Left ventricle myocardium inferior (tissue), 1 donor: ENCODE measurements at places on chromosomes 3 and 15.

DNA sequence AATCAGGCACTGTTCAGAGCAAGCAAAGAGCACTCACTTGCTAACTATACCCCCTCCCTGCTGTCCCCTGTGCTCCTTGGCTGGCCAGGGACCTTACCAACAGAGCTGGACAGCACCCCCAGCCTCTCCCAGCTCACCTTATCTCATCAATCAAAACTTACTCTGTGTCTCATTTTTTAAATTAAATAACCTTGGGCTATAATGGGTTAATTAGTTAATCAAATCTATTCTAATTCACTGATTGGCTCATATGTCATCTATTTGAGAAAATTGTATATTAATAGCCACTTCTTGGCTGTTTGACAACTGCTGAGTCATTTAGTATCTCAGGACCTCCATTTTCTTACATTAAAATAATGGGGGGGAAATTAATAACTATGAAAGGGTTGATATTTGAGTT is 22.9 kb downstream of the IL5RA start:
- DNase-seq: no peak
- no peaks in the 10 kb centered on the region for H3K36me3 ChIP-seq
- H3K27ac ChIP-seq: no peak overlapping the region
- no peak overlapping the region for H3K4me3 ChIP-seq

- H3K4me1 ChIP-seq: no peaks in the 10 kb centered on the region
- H3K27me3 ChIP-seq: no peaks in the 10 kb centered on the region
- H3K4me3 ChIP-seq: no peak overlapping the region
- no peak for DNase-seq
- H3K27ac ChIP-seq: no peak overlapping the region
Observed at GRCh38 chr3:43523454-43524053, 98.3 kb downstream of the ANO10 start.

DNA sequence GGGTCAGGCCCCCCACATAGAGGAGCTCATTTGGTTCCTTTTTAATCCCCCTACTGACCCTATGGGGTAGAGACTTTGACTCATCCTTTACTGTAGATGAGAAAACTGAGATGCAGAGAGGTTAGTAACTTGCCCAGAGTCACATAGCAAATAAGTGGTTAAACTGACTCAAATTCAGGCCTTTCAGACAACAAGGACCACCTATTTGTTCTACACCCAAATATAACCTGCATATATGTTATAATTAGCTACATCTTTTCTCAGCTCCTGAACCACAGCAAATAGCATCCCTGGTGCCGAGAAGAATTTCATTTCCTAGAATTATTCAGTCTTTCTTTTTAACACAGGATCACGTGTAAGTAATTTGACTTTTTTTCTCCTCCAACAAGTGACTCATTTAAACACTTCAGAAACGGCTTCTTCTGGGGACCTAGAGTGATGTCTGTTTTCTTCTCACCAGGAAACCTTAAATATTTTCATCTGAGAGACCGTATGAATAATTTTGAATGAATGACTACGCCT is 57.4 kb downstream of the MGLL start:
- peak overlapping the region; percentile 79 for H3K27ac ChIP-seq
- no peaks in the 10 kb centered on the region for H3K27me3 ChIP-seq
- no peak overlapping the region for H3K4me3 ChIP-seq
- peaks cover 93% of the 10 kb centered on the region for H3K4me1 ChIP-seq
- H3K36me3 ChIP-seq: peaks cover 5% of the 10 kb centered on the region

- no peaks in the 10 kb centered on the region for H3K27me3 ChIP-seq
- no peak overlapping the region for H3K27ac ChIP-seq
- no peaks in the 10 kb centered on the region for H3K36me3 ChIP-seq
- no peak overlapping the region for H3K4me3 ChIP-seq
Observed at GRCh38 chr15:59444081-59444835, 6.3 kb downstream of the FAM81A start.

DNA sequence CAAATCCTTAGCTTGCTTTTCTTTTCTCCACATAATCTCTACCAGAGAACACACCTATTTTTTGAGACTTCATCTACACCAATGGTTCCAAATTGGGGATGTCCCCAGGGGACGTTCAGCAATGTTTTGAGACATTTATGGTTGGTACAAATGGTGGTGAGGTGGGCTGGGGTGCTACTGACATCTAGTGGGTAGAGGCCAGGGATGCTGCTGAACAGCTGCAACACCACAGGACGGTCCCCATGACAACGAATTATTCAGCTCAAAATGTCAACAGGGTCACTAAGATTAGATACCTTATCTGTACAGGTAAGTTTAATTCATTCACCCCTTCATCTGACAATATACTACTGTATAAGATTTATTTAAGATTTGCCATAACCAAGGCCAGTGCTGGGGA is 14.4 kb downstream of the GK5 start:
- no peaks in the 10 kb centered on the region for H3K27me3 ChIP-seq
- no peak overlapping the region for H3K4me3 ChIP-seq
- DNase-seq: no peak
- H3K4me1 ChIP-seq: peaks cover 22% of the 10 kb centered on the region
- peaks cover 32% of the 10 kb centered on the region for H3K36me3 ChIP-seq

DNA sequence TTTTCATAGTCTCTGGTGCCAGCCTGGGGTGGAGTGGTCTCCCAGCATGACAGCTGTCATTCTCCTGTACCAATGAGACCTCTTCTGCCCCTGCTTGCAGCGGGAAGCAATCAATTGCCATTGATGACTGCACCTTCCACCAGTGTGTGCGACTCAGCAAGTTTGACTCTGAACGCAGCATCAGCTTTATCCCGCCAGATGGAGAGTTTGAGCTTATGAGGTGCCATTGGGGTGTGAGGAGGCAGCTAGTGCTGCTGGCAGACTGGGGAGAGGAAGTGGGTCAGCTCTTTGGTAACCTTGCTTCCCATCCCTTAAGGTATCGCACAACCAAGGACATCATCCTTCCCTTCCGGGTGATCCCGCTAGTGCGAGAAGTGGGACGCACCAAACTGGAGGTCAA is 4.4 kb upstream of the ABCF3 start:
- no peak for DNase-seq
- H3K36me3 ChIP-seq: peaks cover 75% of the 10 kb centered on the region
- no peaks in the 10 kb centered on the region for H3K27me3 ChIP-seq
- H3K27ac ChIP-seq: no peak overlapping the region

GRCh38 chr3:129023909-129024308 is 22.8 kb downstream of the EFCC1 start:
- DNase-seq: no peak
- H3K27me3 ChIP-seq: no peaks in the 10 kb centered on the region
- no peaks in the 10 kb centered on the region for H3K36me3 ChIP-seq

DNA sequence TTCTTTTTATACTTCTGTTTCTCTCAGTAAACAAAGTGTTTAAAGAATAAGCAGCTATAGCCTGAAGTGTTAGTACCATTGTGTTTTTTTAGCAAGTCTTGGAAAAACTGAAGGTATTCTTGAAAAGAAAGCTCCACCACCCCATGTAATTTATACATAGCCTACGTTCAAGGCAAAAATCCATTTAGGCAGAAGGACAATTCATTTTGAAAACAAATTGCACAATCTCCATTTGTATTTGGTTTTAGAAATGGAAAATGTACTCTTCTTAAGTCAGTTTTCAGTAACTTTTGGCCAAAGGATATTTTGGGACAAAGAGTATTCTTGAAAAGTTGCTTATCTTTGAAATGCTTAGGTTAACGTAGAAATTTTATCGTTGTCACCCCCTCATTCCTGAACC is 34.5 kb downstream of the PTPRG start:
- peaks cover 83% of the 10 kb centered on the region for H3K4me1 ChIP-seq
- H3K36me3 ChIP-seq: no peaks in the 10 kb centered on the region
- DNase-seq: no peak
- peak overlapping the region; percentile 64 for H3K27ac ChIP-seq

DNA sequence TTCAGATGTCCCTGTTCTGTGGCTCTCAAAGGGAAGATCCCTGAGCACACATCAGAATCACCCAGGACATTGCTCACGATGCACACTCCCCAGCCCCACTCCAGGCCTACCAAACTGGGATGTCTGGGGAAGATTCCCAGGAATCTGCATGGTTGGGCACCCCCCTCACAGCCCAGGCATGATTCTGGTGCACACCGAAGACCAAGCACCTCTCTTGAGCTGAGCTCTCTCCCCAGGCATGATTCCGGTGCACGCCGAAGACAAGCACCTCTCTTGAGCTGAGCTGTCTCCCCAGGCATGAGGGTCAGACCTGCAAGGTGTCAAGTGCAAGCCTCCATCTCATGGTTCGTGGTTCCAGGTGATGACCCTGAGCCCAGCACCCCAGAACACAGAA is 112.2 kb upstream of the MEF2A start:
- H3K4me3 ChIP-seq: peak overlapping the region; percentile 34
- peaks cover 81% of the 10 kb centered on the region for H3K4me1 ChIP-seq

GRCh38 chr3:185606196-185606595 is 20.1 kb downstream of the SENP2 start:
- H3K27ac ChIP-seq: no peak overlapping the region
- no peaks in the 10 kb centered on the region for H3K27me3 ChIP-seq
- peaks cover 94% of the 10 kb centered on the region for H3K36me3 ChIP-seq
- no peaks in the 10 kb centered on the region for H3K4me1 ChIP-seq
- DNase-seq: no peak
- H3K4me3 ChIP-seq: no peak overlapping the region

GRCh38 chr3:108093021-108093420 is 2.2 kb upstream of the CD47 start:
- peaks cover 35% of the 10 kb centered on the region for H3K4me1 ChIP-seq
- H3K4me3 ChIP-seq: no peak overlapping the region
- no peaks in the 10 kb centered on the region for H3K36me3 ChIP-seq
- H3K27ac ChIP-seq: no peak overlapping the region

DNA sequence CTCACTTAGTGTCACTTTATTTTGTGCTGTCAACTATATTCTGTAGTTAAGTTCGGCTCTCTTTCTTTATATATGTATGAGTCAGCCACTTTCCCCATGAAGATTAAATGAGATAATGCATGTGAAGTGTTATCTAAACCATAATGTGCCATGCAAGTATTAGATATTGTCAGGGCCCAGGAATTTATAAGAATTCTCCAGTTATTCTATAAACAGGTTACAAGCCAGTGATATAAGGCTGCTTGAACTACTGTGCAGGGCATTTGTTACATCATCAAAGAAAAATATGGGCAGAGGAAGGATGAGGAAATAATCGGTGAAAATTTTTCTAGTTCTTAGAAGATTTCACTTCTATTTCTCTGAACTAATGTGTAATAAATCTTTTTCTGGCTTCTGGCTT is 1049.0 kb upstream of the NR2F2 start:
- H3K36me3 ChIP-seq: no peaks in the 10 kb centered on the region
- peak overlapping the region; percentile 24 for H3K27ac ChIP-seq
- H3K4me3 ChIP-seq: no peak overlapping the region
- H3K27me3 ChIP-seq: no peaks in the 10 kb centered on the region
- DNase-seq: no peak
- H3K4me1 ChIP-seq: peaks cover 3% of the 10 kb centered on the region

- DNase-seq: no peak
- H3K27ac ChIP-seq: no peak overlapping the region
- no peaks in the 10 kb centered on the region for H3K27me3 ChIP-seq
- H3K36me3 ChIP-seq: no peaks in the 10 kb centered on the region
- H3K4me1 ChIP-seq: no peaks in the 10 kb centered on the region
Observed at GRCh38 chr3:59163953-59164352, 114.1 kb upstream of the CFAP20DC start.

- no peak overlapping the region for H3K4me3 ChIP-seq
- H3K27me3 ChIP-seq: no peaks in the 10 kb centered on the region
- H3K36me3 ChIP-seq: no peaks in the 10 kb centered on the region
- DNase-seq: no peak
Observed at GRCh38 chr3:120113128-120114116, 19.2 kb upstream of the GSK3B start.

DNA sequence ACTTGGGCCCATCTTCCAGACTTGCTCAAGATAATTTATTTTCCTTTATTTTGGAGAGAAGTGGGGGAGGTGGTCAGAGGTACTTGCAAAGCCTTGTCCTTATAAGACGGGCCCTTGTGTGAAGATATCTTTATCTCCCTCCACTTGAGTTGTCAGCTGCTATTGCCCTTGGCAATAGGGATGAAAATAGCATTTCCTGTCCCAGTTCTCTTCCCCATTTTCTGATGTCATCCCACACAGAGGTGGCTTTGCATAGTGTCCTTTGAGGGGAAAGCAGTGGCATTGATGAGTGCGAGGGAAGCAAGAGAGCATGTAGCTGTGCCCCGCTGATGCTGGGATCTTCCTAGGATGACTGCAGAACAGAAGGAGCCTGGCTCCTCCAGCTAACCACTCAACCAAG is 41.9 kb upstream of the TUBGCP5 start:
- DNase-seq: no peak
- H3K36me3 ChIP-seq: no peaks in the 10 kb centered on the region
- no peak overlapping the region for H3K4me3 ChIP-seq
- H3K27me3 ChIP-seq: peaks cover 6% of the 10 kb centered on the region
- H3K27ac ChIP-seq: no peak overlapping the region
- H3K4me1 ChIP-seq: peaks cover 5% of the 10 kb centered on the region

GRCh38 chr3:45781841-45782240 is 14.5 kb downstream of the SLC6A20 start:
- no peak for DNase-seq
- no peak overlapping the region for H3K27ac ChIP-seq
- H3K36me3 ChIP-seq: no peaks in the 10 kb centered on the region
- H3K27me3 ChIP-seq: no peaks in the 10 kb centered on the region
- no peaks in the 10 kb centered on the region for H3K4me1 ChIP-seq

DNA sequence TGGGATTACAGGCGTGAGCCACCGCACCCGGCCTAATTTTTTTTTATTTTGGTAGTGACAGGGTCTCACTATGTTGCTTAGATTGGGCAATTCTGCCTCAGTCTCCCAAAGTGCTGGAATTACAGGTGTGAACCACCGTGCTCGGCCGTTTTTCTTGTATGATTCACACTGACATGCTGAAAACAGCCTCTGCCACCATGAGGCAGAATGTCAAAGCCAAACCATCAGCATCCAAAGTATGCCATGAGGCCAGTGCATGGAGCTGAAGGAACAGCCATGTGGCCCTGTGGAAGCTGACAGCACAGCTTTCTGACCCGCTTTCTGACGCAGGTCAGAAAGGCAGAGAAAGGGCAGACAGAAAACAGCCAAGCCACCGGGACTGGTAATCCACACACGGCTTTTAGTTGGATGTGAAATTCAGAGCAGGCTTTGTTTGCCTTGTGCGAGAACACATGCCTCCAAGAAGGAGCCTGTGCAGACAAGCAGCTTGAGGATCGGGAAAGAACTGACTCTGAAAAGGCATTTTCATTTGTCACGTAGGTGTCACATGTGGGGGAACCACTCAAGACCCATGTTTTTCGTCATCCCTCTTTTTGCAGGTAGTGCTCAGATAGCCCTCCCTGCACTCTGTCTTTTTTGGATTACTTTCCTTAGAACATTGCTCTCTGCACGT is 25.1 kb downstream of the XYLB start:
- no peak overlapping the region for H3K4me3 ChIP-seq
- peaks cover 10% of the 10 kb centered on the region for H3K36me3 ChIP-seq
- DNase-seq: no peak
- H3K27me3 ChIP-seq: no peaks in the 10 kb centered on the region
- no peak overlapping the region for H3K27ac ChIP-seq
